Stimulated activated CD8-positive, alpha-beta memory T cell treated with anti-CD3 and anti-CD28 coated beads, Interleukin-2, amount 100 ng/mL, for 1 hour (primary cell): ENCODE measurements at places on chromosomes 12 and 14.

- DNase-seq = no peak
These were observed 46.5 kb downstream of the ELK3 start for GRCh38 chr12:96240656-96241055.

GRCh38 chr14:28751467-28752058, 15.0 kb upstream of the FOXG1 start:
- DNase-seq = no peak

GRCh38 chr14:99272632-99272898, 568 bp upstream of the BCL11B start:
- no peak for DNase-seq

DNA sequence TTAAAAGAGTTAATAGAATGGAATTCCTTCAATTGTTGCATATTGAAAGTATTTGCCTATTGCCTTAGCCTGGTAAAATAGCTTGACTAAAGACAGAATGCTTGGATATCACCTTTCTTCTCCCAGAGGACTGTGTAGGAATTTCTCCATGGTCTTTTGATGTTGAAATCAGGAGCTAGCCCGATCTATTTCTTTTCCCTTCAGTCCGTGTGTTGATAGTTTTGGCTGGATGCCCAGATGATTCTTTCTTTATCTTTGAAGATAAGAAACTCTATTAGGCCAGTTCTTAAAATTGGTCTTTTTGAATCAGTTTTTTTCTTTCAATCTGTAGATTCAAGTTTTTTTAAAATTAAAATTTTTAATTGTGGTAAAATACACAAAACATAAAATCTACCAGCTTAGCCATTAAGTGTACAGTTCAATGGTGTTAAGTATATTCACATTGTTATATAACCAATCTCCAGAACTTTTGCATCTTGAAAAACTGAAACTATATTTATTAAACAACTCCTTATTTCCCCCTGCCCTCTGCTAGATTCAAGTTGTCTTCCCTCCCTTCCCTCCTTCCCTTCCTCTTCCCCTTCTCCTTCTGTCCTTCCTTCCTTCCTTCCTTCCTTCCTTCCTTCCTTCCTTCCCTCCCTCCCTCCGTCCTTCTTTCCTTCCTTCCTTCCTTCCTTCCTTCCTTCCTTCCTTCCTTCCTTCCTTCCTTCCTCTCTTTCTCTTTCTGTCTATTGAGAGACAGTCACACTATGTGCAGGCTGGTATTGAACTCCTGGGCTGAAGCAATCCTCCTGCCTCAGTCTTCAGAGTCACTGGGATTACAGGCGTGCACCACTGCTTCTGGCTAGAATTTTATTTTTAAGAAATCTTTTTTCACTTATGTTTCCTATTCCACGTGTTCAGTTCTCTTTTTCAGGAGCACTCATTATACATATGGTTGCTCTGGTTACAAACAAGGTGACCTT, 10.1 kb downstream of the LACRT start:
- DNase-seq = no peak

- no peak for DNase-seq
These were observed 498 bp downstream of the GMFB start for GRCh38 chr14:54488318-54488645.

DNA sequence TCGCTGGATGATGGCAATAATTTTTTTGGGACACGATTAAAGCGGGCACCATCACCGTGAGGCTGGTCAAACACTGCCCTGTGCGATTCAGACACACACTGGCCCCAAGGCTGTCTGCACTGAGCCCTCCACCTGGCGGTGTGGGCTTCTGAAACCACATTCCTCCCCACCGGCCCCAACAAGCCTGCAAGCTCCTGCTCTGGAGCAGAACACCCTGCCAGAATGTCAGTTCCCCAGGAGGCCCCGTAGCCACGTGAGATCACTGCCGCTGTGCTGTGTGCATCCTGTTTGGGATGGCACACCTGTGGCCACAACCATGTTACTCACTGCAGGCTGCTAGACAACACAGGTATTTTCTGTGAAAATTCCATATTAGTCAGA, 7.9 kb downstream of the GSC start:
- no peak for DNase-seq

- no peak for DNase-seq
These were observed 8.3 kb downstream of the FMNL3 start for GRCh38 chr12:49698619-49699545.

GRCh38 chr12:3468836-3469235, 22.2 kb upstream of the PRMT8 start:
- DNase-seq = no peak

DNA sequence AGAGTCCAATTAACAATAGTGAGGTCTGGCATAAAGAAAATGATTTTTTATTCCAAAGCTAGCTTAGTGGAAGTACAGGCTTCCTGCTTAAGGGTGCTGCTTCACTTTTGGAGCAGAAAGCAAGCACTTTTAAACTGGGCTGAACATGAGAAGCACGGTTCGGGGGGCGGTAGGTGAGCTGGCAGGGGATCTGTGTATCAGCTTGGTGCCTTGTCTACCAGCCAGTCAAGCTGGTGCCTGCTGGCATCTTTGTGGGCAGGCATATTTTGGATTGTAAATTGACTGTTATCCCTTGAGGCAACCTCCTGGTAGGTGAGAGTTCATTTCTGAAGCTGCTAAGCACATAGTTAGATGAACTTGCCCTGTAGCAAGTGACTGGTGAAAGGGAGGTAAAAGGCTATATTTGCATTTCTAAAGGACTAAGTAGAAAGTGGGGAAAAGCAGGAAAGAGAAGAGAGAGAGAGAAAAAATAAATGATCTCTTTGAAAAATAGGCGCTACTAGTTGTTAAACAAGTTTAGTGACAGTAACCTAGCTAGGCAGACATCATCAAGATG, 121.1 kb upstream of the SYT10 start:
- no peak for DNase-seq

GRCh38 chr12:3816266-3816665, 56.9 kb downstream of the PARP11 start:
- DNase-seq = no peak
